ENCODE measurements at places on chromosomes 4 and X.

- DNase-seq: no peak
Observed at GRCh38 chr4:125750828-125751466, 436.2 kb downstream of the FAT4 start.

DNA sequence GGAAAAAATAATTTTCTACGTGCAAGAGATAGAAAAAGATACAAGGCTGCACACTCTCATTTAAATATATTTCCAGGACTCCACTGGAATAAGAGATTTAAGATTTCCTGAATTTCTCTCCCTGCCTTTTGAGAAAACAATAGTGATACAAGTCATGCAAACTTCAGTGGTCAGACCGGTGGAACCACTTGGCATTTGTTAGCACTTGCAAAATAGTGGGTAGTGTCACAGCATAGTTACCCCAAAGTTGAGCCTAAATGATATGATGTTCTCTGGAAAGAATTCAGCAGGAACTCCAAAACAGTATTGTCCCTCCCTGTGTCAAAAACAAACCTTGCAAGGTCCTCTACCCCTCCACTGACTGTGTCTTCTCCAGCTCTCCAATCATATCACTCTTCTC is 102.3 kb downstream of the ANKRD50 start:
- DNase-seq: no peak

DNA sequence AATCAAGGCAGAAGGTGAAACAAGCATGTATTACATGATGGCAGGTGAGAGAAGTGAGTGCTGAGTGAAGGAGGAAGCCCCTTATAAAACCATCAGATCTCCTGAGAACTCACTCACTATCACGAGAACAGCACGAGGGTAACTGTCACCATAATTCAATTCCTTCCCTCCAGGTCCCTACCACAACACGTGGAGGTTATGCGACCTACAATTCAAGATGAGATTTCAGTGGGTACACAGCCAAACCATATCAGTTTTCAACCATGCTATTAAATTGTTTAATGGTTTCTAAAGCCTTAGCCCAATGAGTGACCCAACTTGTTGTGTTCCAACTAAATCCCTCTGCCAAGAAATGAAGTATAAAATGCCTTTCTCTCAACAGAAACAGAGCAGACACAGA is 519.8 kb downstream of the GBA3 start:
- no peak for DNase-seq

GRCh38 chr4:130028552-130028951 is 932.6 kb downstream of the C4orf33 start:
- no peak for DNase-seq

DNA sequence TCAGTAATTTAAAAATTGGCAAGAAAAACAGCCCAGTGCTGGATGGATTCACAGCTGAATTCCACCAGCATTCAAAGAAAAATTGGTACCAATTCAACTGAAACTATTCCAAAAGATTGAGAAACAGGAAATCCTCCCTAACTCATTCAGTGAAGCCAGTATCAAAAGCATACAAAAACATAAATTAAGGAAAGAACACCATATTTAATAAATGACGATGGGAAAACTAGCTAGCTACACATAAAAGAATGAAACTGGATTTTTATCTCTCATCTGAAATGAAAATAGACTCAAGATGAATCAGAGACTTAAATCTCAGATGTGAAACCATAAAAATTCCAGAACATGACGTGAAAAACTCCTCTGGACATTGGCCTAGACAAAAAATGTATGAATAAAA is 516.8 kb upstream of the SPANXN1 start:
- DNase-seq: no peak

DNA sequence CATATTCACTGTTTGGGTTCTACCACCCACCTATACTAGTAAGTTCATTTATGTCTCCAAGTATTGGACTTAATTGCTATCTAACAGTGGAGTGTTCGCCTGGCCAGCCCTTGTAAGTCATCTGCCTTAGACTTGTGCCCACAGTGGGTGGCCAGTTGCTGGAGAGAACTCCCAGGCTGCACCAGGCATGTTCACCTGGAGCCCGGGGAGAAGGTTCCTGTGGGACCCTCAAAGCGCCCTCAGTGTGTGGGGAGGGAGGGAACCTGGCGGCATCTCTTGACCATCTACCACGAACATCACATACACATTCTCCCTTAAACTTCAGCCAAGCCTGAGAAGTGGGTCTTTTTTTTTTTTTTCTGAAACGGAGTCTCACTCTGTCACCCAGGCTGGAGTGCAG is 138.1 kb downstream of the CPZ start:
- DNase-seq: no peak

DNA sequence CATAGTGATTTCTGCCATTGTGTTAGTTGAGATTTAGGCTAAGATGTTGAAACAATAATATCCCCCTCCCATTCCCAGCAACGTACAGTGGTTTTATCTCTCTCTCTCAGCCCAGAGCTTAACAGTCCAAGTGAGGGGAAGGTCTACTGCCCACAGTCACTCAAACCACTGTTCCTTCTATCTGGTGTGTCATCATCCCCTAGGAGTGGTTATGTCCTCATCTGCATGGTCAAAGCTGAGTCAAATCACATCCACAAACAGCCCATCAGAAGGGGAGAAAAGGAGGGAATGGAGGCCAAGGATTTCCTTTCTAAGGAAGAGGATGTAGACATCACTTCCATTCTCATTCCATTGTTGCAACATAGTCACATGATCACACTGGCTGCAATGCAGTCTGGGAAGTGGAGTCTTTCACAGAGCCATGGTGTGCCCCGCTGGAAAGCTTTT is 42.8 kb upstream of the CHRNA9 start:
- no peak for DNase-seq

DNA sequence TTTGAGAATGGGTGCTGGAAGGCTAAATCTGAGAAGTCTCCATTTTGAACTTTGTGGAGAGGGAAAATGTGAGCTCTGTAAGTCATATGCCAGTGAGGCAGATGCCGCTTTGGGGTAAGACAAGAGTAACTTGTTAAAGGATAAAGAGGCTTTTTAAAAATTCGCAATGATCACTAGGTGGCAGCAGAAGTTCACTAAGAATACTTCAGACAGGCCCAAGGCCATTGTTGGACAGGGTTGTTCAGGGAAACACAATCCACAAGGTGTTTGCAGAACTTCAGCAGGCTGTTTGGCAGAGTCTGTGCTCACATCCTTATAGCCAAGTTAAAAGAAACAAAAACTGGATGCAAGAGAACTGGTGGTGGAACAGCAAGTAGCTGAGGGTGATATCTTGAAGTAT is 13.7 kb upstream of the PIGA start:
- no peak for DNase-seq
